ENCODE measurements at places on chromosomes 11 and 22.

DNA sequence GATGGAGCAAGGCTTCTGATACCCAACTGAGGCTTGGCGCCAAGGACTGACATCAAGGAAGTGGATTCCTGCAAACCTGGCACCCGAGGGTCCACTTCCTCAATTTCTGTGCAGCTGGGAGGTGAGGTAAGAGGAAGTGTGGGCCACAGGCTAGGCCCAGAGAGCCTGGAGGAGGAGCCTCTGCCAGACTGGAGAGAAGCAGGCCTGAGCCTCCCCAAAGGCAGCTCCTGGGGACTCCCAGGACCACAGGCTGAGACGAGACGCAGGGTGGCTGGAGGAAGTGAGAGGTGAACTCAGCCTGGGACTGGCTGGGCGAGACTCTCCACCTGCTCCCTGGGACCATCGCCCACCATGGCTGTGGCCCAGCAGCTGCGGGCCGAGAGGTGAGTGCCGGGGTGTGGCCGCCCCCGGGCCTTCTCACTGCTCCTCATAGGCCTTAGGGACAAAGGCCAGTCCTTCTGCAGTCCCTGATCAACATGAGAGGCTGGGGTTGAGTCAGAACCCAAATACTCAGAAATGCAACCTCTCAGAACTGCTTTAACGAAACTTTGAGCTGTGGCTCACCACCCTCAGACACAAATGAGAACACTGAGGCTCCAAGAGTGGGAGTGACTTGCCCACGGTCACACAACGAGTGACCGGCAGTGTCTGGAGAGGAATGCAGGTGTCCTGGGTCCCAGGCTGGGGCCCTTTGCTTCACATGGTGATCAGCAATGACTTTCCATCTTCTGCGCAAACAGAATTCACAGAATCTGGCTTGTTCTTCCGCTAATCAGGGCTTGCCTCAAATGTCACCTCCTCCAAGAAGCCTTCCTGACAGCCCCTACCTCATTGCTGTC is at the start of gene NCF4:
TSS of gene NCF4 (plus strand) at position 186 of the 839 bp plus-strand sequence. CDS start at position 352, 166 bp downstream.
- peak within 1 kb of the TSS; percentile 96 for H3K27ac ChIP-seq
- peak within 1 kb of the TSS; percentile 60 for H3K4me3 ChIP-seq
- DNase-seq, result peak; percentile 91
- peaks cover 58% of the 10 kb centered on the region for H3K4me1 ChIP-seq
- H3K27me3 ChIP-seq, result no peaks in the 10 kb centered on the region

GRCh38 chr11:112288021-112288420 is 27.4 kb upstream of the PLET1 start:
- H3K27ac ChIP-seq, result no peak overlapping the region
- H3K27me3 ChIP-seq, result no peaks in the 10 kb centered on the region
- DNase-seq, result no peak
- no peak overlapping the region for H3K4me3 ChIP-seq

GRCh38 chr11:88535916-88536547 is 198.5 kb upstream of the CTSC start:
- H3K27me3 ChIP-seq, result no peaks in the 10 kb centered on the region
- H3K36me3 ChIP-seq, result no peaks in the 10 kb centered on the region
- H3K4me1 ChIP-seq, result no peaks in the 10 kb centered on the region
- no peak overlapping the region for H3K4me3 ChIP-seq

DNA sequence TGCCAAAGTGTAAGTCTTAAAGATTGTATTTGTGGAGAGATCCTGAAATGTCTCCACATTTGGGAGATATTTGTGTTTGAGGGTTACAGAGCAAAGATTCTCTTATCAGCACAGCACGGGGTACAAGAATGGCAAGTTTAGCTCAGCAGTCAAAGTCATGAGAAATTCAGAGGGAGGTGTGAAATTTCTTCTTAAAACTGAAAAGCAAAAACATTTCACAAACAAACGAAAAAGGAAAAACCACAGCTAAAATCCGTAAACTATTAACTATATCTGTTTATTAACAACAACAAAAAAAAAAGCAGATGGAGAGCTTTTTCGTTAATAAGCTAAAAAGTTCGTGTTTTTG is 40.9 kb upstream of the ETS1 start:
- no peak overlapping the region for H3K4me3 ChIP-seq
- DNase-seq, result no peak
- H3K27ac ChIP-seq, result peak overlapping the region; percentile 43

GRCh38 chr11:44963136-44963535 is 12.5 kb upstream of the TP53I11 start:
- no peaks in the 10 kb centered on the region for H3K27me3 ChIP-seq
- H3K36me3 ChIP-seq, result no peaks in the 10 kb centered on the region
- no peak overlapping the region for H3K27ac ChIP-seq
- no peak overlapping the region for H3K4me3 ChIP-seq
- H3K4me1 ChIP-seq, result no peaks in the 10 kb centered on the region
- no peak for DNase-seq
